ENCODE measurements at places on chromosomes 1 and 21.
A peak's percentile ranks its signal among the peaks of the same experiment; 100 is the strongest.

GRCh38 chr1:112929979-112930378 lies 26.0 kb downstream of the SLC16A1 start:
- no peak for DNase-seq

- DNase-seq: no peak
These were observed 22.1 kb downstream of the LRRC71 start for GRCh38 chr1:156942576-156942975.

- DNase-seq: peak; percentile 90
These were observed 82.8 kb downstream of the DMRTB1 start for GRCh38 chr1:53541761-53542550.

GRCh38 chr1:16012590-16013219 lies 5.1 kb downstream of the HSPB7 start:
- DNase-seq: peak; percentile 79

DNA sequence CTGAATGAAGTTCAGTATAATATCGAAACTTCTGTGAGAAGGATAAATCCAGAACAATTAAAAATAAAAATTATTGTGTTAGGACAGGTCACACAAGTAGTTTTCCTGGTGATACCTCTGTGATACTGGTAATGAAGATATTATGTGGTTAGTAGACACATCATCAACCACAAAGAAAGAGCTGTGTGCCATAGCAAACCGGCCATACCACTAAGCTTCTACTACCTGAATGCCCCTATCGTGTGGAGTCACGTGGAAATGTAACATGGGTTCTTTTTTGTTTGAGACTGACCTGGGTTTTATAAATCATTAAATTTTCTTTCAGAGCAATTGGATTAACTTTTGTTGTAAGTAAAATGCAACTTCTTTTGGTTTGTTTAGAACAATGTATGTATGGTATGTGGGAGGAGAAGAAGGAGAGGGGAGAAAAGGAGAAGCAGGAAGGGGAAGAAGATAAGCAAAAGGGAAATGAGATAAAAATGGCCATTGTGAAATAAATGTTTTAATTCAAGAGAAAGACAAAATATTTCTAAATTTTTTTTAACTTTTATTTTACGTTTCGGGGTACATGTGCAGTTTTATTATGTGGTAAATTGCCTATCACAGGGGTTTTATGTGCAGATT lies 58.2 kb upstream of the LRRC8B start:
- DNase-seq: no peak

GRCh38 chr1:112358798-112359408 lies 37.1 kb upstream of the CTTNBP2NL start:
- peak; percentile 41 for DNase-seq

DNA sequence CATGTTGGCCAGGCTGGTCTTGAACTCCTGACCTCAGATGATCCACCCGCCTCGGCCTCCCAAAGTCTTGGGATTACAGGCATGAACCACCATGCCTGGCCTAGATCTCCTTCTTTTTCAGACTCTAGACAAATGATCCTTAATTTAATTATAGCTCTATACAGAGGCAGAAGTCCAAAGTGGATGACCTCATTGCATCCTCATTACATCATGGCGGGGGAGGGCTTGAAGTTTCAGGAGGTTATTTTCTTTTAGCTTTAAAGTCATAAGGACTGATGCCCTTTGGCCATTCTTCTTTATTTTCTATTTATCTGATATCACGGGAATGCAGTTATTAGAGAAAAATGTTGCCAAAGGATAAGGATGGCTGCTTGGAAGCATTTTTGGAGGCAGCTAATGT lies 14.1 kb upstream of the MARK1 start:
- no peak for DNase-seq

- peak; percentile 61 for DNase-seq
These were observed 100.0 kb upstream of the EDEM3 start for GRCh38 chr1:184854496-184855140.

GRCh38 chr1:244667797-244668196 lies 14.9 kb downstream of the DESI2 start:
- no peak for DNase-seq

DNA sequence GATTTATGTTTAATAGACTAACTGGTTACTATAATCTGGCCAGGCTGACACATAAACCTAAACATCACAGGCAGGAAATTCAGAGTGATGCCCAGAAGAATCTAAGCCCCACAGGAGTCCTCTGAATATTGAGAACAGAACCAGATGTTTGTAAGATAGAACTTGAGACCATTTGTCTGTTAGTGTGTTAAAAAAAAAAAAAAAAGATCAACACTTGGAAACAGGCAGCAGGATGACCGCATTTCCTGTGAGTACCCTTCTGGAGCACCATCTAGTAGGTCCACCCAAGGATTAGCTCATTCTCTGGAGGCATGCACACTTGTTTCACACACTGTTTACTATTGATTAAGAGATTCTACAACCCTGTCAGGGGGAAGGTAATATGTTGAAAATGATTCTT lies 111.4 kb upstream of the VANGL1 start:
- DNase-seq: peak; percentile 84

DNA sequence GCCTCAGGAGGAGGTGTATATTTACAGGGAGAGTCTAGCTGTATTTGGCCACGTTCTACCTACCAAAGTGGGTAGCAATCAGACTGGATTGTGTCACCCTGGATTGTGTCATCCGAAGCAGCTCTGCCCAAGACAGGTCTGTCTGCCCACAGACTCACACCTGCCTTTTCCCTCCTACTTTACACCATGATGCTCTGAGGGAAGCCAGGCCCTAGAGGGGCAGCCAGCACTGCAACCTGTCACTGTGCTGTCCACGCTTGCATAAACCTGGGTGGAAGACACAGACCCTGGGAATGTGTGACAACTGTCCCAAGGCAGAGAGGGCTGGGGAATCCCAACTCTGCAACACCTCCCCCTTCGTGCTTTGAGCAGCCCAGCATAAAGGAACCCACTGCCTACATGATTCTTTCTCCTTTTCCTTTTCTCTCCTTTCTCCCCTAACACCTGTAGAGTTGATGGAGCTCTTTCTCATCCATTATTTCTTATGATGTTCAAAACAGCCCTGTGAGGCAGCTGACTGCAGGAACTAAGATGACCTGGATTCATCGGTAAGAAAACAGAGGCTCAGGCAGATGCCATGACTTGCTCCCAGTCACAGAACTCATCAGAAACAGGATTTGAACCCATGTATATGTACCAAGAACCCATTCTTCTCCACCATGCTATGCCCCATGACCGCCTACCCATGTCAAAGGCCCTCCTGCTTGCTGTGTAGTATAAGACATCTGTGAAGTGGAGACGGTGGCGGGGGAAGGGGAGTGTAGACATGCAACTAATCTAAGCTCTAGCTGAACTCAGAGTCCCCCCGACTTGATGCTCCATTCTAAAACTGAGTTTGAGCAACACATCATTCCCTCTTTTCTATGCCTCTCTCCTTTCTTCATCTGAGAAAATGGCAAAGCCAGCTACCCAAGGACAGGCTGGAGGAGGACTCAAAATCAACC lies 55.9 kb downstream of the ITPKB start:
- no peak for DNase-seq

DNA sequence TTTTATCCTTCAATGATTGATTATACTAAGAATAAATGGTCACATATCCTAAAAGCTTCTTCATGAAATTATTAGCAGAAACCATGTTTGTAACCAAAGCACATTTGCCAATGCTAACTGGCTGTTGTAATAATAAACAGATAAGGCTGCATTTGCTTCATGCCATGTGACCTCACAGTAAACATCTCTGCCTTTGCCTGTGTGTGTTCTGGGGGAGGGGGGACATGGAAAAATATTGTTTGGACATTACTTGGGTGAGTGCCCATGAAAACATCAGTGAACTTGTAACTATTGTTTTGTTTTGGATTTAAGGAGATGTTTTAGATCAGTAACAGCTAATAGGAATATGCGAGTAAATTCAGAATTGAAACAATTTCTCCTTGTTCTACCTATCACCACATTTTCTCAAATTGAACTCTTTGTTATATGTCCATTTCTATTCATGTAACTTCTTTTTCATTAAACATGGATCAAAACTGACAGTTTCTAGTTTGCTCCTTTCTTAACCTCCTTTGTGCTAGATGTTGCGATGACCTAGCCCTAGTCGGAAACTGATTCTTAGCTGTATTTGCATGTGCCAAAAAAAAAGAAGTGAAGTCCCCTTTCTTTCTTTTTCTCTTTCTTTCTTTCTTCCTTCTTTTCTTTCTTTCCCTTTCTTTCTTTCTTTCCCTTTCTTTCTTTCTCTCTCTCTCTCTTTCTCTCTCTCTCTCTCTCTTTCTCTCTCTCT lies 45.1 kb downstream of the MAP3K7CL start:
- no peak for DNase-seq

DNA sequence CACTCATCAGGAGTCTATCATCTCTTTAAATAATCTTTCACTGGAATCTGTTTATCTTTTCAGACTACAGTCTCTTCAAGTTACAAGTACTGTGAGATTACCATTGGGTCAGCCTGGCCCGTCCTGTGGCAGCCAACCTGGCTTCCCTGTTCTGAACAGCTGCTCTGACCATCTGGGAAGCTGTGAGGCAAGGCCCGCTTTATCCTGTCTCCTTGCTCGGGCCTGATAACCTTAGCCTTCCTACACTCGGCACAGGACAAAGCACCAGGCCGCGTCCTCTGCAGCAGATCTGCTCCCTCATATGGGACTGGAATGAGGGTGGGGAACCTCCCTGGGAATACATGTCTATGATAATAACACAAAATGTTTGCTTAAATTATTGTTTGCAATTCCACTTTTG lies 113.3 kb downstream of the PTPN14 start:
- DNase-seq: no peak

DNA sequence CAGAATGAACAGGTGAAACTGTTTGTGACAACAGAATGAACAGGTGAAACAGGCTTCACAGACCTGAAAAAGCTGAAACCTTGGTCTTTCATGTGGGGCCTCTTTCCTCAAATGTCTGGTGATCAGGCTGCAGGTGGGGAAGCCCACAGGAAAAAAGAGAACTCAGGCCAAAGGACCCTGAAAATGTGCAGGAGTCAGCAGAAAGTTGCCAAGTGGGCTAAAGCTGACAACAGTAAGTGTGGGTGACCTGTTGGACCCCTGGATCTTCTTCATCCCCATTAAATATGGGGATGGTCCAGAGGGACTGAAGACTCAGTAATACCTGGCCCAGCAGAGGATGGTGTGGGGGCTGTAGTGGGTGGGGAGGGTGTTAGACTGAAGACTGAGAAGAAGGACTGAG lies 9.1 kb upstream of the CHIT1 start:
- DNase-seq: no peak

DNA sequence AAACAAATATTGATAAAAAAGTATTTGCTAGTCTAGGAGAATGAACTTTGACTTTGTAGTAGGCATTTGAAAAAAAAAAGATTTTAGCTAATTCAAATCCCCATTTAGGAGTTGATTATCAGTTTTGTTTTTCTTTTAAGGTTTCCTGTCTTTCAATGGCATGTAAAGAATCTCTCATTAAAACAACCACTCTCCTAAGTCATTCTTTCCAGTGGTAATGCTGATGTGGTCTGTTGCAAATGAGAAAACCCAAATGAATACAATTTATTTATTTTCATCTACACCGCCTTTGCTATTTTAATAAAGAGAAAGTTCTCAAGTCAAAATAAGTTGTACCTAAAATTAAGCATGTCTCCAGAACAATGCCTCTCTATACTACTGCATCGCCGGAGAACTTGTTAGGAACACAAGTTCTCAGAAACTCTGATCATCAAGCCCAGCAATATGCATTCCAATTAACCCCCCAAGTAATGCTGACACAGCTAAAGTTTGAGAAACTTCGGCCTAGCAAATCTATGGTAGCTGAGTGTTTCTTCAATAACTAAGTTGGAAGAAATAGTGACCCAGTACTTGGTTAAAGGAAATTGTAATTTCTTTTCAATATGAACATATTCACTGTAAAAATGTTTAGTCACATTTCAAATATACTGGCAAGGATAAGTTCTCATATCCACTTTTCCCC lies 255.1 kb downstream of the PTPRC start:
- peak; percentile 42 for DNase-seq

- no peak for DNase-seq
These were observed 143.3 kb downstream of the GREM2 start for GRCh38 chr1:240468656-240469055.

DNA sequence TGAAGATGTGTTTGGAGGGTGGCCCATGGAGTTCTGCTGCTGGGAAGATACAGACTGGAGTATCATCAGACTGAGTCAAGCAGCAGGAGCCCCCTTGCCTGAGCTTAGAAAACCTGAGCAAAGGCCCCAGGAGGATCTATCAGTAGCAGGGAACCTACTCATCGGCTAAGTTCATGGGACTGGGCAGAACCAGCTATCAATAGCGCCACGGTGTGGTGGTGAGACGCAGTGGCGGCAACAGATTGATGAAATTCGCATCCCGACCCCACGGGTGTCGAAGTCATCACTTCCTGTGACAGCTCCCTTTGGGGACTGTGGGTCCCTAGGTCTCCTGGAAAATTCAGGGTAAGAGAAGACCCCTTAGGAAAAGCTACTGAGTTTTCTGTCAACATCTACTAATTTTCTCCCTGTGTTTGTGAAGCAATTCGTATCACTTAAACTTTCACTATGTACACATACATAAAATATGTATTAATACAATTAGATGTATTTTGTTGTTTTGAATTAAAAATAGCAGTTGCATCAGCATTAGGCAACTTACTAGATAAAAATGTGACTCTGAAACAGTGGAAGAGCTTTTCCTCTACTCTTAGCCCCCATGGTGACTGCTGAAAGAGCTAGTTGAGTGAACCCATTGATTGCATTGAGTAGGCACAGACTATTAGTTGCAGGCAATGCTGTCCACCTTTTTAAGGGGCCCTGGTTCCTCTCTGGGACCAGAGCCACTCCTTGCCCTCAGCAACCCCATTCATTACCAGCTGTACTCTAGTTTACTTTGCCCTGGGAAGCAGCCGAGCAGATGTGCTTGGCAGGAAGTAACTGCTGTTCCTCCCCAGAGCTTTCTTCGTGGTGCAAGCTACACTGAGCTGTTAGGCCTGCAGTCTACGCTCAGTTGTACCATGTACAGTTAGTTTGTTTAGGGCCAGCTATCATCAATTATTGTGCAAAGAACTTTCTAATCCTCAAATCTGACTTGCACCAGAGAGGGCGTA lies 7.3 kb upstream of the CACNA1S start:
- DNase-seq: no peak

DNA sequence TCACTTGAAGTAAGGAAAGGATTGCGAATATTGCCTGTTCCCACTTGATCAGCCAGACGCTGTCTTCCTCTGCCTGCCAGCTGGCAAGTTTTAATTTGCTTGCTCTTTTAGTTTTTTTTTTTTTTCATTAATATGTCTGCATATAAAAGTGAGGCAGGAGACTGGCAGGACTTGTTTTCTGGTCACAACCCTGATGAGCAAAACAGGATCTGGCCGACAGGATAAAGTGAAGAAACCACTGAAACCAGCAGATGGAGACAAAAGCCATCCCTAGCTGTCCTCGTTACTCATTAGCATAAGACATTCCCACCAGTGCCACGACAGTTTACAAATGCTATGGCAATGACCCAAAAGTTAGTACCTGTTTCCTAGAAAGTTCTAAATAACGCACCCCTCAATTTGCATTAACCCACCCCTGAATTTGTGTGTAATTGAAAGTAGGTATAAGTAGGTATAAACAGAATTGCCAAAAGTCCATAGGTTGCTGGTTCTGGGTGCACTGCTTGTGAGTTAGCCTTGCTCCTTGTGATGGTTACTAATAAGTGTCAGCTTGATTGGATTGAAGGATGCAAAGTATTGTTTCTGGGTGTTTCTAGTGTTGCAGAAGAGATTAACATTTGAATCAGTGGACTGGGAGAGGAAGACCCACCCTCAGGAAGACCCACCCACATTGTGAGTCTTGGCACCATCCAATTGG lies 60.8 kb downstream of the ZNF684 start:
- DNase-seq: peak; percentile 9

- DNase-seq: peak; percentile 55
These were observed 43.4 kb upstream of the LRRC8C start for GRCh38 chr1:89589515-89589914.
